Breast epithelium (tissue), 4 donors: ENCODE measurements at places on chromosomes 12 and 14.

- no peak overlapping the region for H3K4me3 ChIP-seq
- H3K27me3 ChIP-seq = no peaks in the 10 kb centered on the region
- no peaks in the 10 kb centered on the region for H3K36me3 ChIP-seq
- DNase-seq = no peak
- H3K4me1 ChIP-seq = no peaks in the 10 kb centered on the region
These were observed 30.0 kb downstream of the GALNT4 start for GRCh38 chr12:89494411-89495231.

DNA sequence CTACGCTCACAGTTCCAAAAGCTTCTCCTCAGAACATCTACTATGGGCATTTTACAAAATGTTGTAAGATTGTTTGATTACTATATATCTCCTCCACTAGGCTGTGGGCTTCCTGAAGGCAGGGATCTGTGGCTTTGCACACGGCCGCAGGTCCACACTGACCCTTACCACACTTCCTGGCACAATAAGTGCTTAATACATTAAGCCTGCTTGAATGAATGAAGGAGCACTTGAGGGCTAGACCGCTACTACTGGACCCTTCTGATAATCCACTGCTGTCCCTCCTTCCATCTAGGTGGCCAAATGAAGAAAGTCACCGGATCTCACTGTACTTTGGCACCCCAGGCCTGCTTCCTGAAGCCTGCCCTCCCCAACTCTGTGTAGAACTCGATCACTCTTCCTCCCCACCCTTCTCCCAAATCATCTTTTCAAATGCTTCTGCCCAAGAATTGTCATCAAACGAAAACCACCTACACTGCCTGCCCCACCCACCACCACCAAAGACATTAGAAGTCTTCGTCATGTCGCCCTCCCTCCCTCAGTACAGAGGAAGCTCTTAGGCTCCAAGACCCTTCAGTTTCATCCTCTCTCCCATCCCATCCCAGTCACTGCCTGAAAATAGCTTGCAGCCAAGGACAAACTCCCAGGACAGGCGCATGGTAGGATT lies 596 bp upstream of the ZBTB39 start:
- H3K27me3 ChIP-seq = no peaks in the 10 kb centered on the region
- H3K36me3 ChIP-seq = peaks cover 9% of the 10 kb centered on the region
- no peak for DNase-seq
- H3K4me1 ChIP-seq = no peaks in the 10 kb centered on the region

GRCh38 chr12:45681465-45681864 lies 48.0 kb upstream of the ARID2 start:
- H3K27ac ChIP-seq = no peak overlapping the region
- no peaks in the 10 kb centered on the region for H3K27me3 ChIP-seq
- no peaks in the 10 kb centered on the region for H3K36me3 ChIP-seq
- H3K4me3 ChIP-seq = no peak overlapping the region
- H3K4me1 ChIP-seq = no peaks in the 10 kb centered on the region
- DNase-seq = no peak

DNA sequence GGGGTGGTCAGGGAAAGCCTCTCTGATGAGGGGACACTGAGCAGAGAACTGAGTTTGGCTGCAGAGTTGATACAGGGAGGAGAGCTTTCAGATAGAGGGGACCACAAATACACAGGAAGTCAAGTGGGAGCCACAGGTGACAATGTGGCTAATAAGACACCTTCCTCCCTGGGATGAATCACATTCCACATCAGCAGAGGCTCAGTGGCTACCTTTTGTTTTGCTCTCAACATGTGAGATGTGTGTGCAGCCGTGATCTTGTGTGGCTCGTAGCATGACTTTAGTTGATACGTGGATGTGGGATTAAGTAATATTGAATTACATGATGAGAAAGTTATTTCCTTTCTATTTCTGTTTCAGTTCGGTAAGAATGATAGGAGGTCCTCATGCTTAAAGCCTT lies 7.5 kb downstream of the CRADD start:
- H3K27ac ChIP-seq = no peak overlapping the region
- H3K36me3 ChIP-seq = no peaks in the 10 kb centered on the region
- H3K4me1 ChIP-seq = no peaks in the 10 kb centered on the region
- H3K27me3 ChIP-seq = no peaks in the 10 kb centered on the region
- no peak overlapping the region for H3K4me3 ChIP-seq

DNA sequence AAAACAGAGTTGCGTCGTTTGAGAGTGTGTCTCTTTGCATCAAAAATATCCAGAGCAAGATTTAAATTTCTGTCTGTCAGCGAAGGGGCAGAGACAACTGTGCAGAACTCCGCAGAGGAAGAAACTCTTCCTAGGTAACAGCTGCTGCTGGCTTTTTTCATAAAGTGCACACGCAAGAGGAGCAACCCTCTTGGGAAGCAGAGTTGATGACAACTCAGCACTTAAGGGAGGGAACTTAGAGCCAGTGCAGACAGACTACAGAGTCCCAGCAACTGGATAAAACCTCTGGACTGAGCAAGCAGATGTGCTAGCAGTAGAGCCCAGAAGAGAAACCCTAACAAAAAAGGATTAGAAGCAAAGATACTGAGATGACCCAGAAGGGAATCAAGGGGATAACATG lies 337.1 kb downstream of the PCNX1 start:
- no peaks in the 10 kb centered on the region for H3K36me3 ChIP-seq
- H3K27me3 ChIP-seq = no peaks in the 10 kb centered on the region
- no peaks in the 10 kb centered on the region for H3K4me1 ChIP-seq
- H3K27ac ChIP-seq = no peak overlapping the region
- no peak overlapping the region for H3K4me3 ChIP-seq

GRCh38 chr12:5745251-5745888 lies 199.7 kb downstream of the ANO2 start:
- no peaks in the 10 kb centered on the region for H3K36me3 ChIP-seq
- no peaks in the 10 kb centered on the region for H3K27me3 ChIP-seq
- H3K4me3 ChIP-seq = no peak overlapping the region
- DNase-seq = no peak
- H3K27ac ChIP-seq = no peak overlapping the region

GRCh38 chr12:29050503-29050902 lies 98.6 kb upstream of the FAR2 start:
- no peak overlapping the region for H3K27ac ChIP-seq
- no peak for DNase-seq
- H3K4me1 ChIP-seq = no peaks in the 10 kb centered on the region
- no peak overlapping the region for H3K4me3 ChIP-seq
- no peaks in the 10 kb centered on the region for H3K27me3 ChIP-seq

GRCh38 chr14:24150567-24150966 lies 3.3 kb downstream of the RNF31 start:
- peaks cover 4% of the 10 kb centered on the region for H3K4me1 ChIP-seq
- no peak for DNase-seq
- no peak overlapping the region for H3K27ac ChIP-seq
- no peak overlapping the region for H3K4me3 ChIP-seq
- peaks cover 11% of the 10 kb centered on the region for H3K36me3 ChIP-seq

DNA sequence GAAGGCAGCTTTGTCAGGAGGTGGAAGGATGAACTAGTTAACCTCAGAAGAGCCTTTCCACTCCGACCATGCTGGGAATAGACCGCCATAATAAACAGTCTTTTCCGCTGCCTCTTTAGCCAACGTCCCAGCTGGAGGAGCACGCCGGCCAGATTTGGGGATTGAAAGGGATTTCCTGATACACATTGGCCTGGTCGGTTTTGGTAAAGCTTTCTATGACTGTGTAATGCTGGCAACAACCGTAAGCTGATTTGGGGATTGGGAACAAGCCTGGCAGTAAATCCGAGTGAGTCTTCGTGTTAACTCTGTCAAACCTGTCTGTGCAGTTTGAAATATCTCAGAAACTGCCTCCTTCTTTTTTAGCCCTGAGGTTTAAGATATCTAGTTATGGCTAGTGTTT lies 87.0 kb downstream of the DAD1 start:
- no peak overlapping the region for H3K4me3 ChIP-seq
- no peak for DNase-seq
- H3K27me3 ChIP-seq = no peaks in the 10 kb centered on the region
- H3K4me1 ChIP-seq = no peaks in the 10 kb centered on the region
- H3K27ac ChIP-seq = peak overlapping the region; percentile 33
- H3K36me3 ChIP-seq = no peaks in the 10 kb centered on the region

GRCh38 chr14:20434701-20435581 lies 1.0 kb downstream of the KLHL33 start:
- H3K27me3 ChIP-seq = no peaks in the 10 kb centered on the region
- peak overlapping the region; percentile 26 for H3K4me3 ChIP-seq
- DNase-seq = no peak
- H3K4me1 ChIP-seq = no peaks in the 10 kb centered on the region
- H3K36me3 ChIP-seq = no peaks in the 10 kb centered on the region
- H3K27ac ChIP-seq = peak overlapping the region; percentile 66

DNA sequence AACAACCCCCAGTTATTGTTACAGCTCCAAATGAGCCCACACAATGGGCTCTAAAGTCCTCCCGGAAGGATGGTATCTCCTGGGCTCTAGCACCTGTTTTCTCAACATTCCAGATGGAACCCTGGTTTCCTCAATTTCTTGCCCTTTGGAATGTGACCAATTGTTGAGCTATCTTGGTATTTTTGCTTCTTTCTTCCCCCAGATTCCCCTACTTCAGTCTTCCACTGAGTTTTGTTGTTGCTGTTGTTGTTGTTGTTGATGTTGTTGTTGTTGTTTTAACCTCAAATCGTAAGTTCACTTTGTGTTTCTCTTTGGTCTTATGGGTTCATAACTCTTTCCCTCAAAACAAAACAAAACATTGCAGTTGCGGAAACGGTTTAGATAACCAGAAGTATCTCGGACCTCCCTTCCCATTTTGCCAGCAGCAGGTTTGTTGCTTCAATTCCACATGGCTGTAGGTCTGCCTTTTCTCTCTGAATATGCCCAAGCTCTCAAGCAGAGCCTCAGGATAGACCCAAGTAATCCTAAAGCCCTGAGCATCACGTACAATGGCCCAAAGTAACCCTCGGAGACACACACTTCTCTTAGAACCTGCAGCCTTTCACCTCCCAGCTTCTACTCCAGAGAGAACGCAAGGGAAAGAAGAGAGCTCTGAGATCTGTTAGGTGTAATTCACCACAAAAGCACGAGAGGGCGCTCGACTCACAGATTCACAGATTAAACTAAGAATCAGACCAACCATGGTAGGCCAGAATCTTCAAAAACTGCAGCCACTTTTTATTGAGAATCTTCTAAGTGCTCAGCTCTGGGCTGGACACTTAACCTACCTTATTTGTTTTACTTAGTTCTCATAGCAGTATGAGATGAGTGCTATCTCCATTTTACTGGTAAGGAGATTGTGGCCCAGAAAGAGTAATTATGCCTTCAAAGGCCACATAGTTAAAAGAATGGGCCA lies 1.0 kb upstream of the DDX23 start:
- H3K36me3 ChIP-seq = no peaks in the 10 kb centered on the region
- no peaks in the 10 kb centered on the region for H3K4me1 ChIP-seq
- peak overlapping the region; percentile 74 for H3K4me3 ChIP-seq
- peak overlapping the region; percentile 92 for H3K27ac ChIP-seq

GRCh38 chr14:60288279-60288678 lies 39.3 kb downstream of the PPM1A start:
- H3K36me3 ChIP-seq = peaks cover 4% of the 10 kb centered on the region
- H3K4me1 ChIP-seq = no peaks in the 10 kb centered on the region
- H3K4me3 ChIP-seq = no peak overlapping the region

GRCh38 chr12:77995436-77996167 lies 164.9 kb downstream of the NAV3 start:
- H3K36me3 ChIP-seq = no peaks in the 10 kb centered on the region
- no peak overlapping the region for H3K4me3 ChIP-seq
- no peak for DNase-seq
- H3K27me3 ChIP-seq = no peaks in the 10 kb centered on the region

GRCh38 chr14:89658977-89659670 lies 242.1 kb upstream of the FOXN3 start:
- no peaks in the 10 kb centered on the region for H3K36me3 ChIP-seq
- no peaks in the 10 kb centered on the region for H3K27me3 ChIP-seq
- no peak for DNase-seq
- no peaks in the 10 kb centered on the region for H3K4me1 ChIP-seq

DNA sequence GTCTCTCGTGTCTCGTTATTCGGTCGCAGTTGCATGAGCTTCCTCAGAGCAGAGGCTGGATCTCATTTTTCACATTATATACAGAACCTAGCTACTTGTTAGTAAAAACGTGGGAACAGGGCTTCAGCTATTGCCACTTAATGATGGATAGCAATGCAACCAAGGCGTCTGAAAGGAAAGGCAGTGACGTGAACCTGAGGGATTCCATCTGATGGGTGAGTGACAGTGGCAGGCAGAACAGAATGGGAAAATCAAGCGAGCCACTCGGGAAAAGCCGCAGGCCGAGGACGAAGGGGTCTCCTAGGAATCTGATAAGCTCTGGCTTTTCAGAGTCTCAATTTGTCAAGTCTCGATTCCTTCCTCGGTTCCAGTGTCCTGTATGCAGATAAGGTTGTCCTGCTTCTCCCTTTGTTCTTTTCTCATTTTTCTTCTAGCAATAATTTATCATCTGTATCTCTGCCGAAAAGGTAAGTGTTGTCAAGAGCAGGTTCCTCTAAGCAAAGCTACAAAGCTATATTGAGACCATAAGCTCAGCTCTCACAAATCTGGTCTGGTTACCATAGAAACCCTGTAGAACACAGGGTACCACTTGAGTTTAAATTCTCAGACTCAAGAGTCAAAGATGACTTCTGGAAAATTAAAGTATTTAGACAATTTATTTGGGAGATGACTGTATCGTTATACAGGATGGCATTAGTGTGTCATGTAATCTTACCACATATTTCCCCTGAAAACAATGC lies 416.6 kb downstream of the GLT1D1 start:
- DNase-seq = no peak
- H3K27me3 ChIP-seq = no peaks in the 10 kb centered on the region
- no peaks in the 10 kb centered on the region for H3K36me3 ChIP-seq
- no peaks in the 10 kb centered on the region for H3K4me1 ChIP-seq

DNA sequence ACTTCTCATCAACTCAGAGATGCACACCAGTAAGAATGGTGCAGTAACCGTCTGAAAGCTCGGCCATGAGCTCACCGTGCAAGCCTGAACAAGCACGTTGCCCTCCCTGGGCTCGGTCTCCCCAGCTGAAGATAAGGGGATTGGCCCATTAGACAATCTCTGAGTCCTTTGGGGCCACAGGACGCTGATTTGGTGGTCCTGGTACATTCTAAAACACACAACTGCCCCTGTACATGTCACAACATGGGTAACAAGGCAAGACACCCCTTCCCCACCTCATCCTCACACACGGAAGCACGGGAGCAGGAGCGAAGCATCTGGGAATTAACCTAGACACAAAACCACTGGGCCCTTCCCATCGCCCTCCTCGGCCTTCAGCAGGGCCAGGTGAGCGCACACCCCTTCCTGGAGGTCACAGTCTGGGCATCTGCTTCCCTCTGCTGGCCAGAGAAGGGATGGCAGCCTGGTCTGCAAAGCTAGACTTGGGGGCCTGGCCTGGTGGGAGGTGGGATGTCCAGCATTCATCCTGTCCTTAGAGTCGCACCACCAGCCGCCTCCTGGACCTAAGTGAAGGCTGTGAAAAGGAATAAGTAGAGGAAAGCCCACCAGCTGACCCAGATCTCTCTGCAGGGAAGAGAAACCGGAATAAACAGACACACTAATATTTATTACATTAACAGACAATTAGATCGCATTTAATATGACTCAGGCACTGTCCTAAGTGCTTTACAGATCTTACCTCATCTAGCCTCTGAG lies 18.9 kb upstream of the SMUG1 start:
- no peak overlapping the region for H3K27ac ChIP-seq
- H3K4me1 ChIP-seq = no peaks in the 10 kb centered on the region
- H3K4me3 ChIP-seq = no peak overlapping the region
- no peaks in the 10 kb centered on the region for H3K36me3 ChIP-seq
- peak; percentile 60 for DNase-seq

GRCh38 chr14:103028161-103028767 lies 29.1 kb downstream of the CDC42BPB start:
- no peaks in the 10 kb centered on the region for H3K27me3 ChIP-seq
- H3K36me3 ChIP-seq = no peaks in the 10 kb centered on the region
- no peaks in the 10 kb centered on the region for H3K4me1 ChIP-seq
- H3K4me3 ChIP-seq = no peak overlapping the region
- H3K27ac ChIP-seq = no peak overlapping the region
